ENCODE measurements at places on chromosomes 5 and 9.

- DNase-seq: no peak
These were observed 248.4 kb upstream of the IRX2 start for GRCh38 chr5:2999926-3000325.

DNA sequence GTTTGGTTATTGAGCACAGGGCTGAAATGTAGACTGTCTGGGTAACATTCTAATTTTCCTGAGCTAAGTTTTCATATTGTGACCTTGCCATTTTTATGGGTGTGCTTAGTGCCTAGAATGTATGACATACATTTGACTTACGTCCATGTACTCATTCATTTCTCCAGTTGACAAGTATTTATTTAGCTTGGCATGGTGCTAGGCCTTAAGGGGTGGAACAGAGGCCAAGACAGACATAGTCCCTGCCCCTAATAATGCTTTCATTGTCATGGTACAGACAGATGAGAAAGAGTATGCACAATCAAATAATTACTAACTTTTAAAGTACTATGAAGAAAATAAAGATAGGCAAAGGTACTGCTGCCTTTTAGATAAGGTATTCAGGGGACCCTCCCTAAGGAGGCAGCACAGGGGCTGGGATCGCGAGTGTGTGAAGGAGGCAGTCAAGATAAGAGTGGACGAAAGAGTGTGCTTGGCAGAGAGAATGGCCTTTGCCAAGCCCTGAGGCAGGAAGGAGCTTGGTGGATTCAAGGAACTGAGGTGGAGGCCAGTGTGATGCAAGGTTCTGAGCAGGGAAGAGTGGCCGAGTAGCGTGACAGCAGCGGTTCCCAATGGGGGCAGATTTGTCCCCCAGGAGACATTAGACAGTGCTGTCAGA is 128.0 kb downstream of the PIP5K1B start:
- DNase-seq: no peak

- DNase-seq: no peak
These were observed 3.5 kb downstream of the PRXL2C start for GRCh38 chr9:96651626-96652025.

DNA sequence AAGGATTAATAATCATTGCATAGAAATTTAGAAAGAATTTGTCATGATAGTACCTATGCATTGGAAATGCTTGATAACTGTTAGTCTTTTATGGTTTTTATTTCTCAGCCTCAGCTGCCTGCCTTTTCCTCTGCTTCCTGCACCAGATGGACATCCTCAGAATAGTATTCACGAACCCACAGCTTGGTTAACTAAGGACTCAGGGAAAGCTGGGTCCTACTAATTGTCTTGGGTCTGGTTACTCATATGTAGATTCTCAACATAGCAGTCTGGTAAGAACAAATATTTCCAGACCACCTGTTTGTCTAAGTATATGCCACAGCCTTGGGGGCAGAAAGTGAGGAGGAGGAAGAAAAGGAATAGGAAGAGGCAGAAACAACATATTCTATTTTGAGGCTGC is 464.5 kb upstream of the SMARCA2 start:
- no peak for DNase-seq

DNA sequence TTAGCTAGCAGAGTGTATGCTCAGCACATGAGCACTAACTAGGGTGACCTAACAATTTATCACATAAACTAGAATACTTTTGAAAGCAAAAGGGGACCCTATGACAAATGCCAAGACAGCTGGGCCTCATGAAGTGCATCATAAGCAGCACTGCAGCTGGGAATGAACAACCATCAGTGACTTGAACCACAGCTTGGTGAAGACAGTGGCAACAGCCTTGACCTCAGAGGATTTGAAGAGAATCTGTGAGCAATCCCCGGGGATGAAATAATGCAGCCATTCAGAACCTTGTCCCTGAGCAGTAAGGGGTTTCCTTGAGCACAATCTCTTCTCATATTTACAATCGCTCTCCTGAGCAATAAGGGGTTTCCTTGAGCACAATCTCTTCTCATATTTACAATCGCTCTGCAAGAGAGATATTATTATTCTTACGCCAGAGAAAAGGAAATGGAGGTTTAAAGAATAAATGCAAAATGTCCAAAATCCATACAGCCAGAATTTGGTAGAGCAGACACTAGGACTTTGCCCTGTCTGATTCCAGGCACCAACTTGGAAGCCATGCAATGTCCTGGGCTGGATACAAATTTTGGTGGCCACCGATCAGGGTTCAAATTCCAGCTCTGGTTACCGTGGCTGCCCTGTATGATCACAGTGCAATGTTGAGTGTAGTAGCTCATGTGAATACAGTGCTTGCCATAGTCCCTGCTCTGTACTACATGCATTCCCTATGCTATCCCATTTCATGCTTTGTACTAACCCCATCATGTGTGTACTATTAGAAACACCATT is 846 bp upstream of the NSG2 start:
- DNase-seq: no peak

DNA sequence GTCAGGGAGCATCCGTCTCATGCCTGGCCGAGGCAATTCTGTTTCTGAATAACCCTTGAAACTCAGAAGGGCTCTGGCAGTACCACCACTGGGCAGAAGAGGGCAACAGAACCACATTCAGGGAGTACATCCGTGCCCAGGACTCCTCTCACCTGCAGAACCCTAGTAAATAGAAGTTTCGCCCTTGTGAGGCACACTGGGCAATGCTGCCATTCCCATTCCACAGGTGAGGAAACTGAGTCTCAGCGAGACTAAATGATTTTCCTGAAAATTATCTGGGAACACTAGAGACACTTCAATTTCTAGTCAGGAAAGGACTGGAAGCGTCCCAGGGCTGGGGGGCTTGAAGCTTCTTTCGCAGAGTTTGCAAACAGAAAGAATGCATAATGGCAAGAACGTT is 74.7 kb downstream of the FGF1 start:
- no peak for DNase-seq

GRCh38 chr5:16508730-16509531 is 43.3 kb upstream of the ZNF622 start:
- no peak for DNase-seq

DNA sequence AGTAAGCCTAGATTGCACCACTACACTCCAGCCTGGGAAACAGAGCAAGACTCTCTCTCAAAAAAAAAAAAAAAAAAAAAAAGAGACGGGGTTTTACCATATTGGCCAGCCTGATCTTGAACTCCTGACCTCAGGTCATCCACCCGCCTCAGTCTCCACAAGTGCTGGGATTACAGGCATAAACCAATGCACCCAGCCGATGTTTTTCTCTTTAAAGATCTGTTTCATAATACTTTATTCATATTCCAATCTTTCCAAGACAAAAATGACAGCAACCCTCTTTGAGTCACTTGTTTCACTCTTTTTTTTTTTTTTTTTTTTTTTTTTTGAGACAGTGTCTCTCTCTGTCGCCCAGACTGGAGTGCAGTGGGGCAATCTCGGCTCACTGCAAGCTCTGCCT is 13.6 kb upstream of the LMNB1 start:
- no peak for DNase-seq

Measured in putamen (tissue), 1 donor.